ENCODE measurements at places on chromosomes 12 and 14. TPM values are rescaled to one million over a fixed set of nuclear protein-coding genes. Genes with fewer than 3 reads are reported as not detected.

Gene ADCY4
- total RNA-seq = 10.5 TPM

DNA sequence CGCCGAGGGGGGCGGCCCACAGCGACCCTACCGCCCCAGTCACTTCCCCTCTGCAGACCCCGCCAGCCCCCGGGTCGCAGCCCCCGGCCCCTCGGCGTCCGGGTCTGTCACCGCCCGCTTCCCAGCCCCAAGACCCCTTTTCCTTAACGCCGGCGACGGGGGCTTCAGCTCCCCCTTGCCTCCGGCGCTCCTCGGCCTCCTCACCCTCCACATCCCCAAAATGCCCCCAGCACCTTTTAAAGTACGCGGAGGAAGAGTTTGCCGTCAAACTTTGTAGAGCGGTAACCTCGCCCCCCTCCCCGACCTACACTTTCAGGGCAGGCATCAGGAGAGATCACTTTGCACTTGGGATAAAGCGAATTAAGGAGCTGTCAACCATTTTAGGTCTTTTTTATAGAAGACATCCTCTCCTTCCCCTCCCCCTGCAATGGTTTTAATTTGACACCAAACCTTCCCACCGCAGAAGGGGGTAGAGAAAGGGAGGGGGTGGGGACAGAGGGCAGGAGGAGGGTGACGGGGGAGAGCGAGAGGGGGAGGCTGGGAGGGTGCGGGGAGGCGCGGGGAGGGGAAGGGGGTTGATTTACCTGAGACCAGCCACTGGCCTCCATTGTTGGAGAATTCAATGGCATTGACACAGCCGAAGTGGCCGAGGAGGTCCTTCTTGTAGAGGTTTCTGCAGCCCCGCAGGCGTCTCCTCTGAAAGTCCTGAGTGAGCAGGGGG, 578 bp downstream of the DCAF5 start:
- peak; percentile 20 for ATAC-seq

DNA sequence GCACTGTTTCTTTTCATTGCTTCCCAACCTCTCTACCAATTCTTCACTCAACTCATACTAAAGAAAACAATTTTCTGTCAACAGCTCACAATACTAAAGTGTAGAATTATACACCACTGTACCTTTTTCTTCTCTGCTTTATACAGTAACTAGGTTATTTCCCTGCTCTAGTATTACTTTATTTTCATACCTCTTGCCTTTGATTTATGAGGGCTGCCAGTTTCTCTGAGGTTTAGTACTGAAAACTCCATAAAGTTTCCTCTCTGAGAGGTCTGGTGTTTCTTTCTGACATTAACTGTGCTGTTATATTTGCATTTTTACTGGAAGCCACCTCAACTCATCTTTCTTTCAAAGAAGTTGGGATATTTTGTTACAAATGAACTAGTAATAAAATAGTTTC, 63.0 kb upstream of the GRIP1 start:
- ATAC-seq = no peak

Gene SMCO2
- 0.41 TPM for total RNA-seq

Gene JKAMP
- 25.4 TPM for total RNA-seq

Gene TPPP2
- total RNA-seq = not detected

DNA sequence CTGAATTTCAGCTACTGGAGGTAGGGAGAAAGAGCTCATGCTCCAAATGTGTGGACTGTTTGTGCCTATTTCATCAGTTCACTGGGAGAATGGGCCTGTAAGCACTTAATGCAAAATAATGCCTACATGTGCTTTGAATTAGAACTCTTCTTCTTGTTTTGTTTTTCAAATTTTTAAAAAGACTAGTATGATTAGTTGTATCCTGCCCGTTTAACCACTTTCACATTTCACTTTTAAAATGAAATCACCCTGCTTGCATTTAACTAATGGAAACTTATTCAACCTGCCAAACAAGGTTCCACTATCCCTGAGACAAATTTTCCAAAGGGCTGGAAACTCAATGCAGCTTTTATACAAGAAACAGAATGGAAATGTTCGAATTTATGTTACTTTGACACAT, 79.7 kb downstream of the SAMD4A start:
- peak; percentile 52 for ATAC-seq

GRCh38 chr12:130953771-130954543, at the start of gene ADGRD1:
Gene ADGRD1 (plus strand): TSS chr12:130953907. CDS start chr12:130954466, 559 bp downstream.
- ATAC-seq = no peak

DNA sequence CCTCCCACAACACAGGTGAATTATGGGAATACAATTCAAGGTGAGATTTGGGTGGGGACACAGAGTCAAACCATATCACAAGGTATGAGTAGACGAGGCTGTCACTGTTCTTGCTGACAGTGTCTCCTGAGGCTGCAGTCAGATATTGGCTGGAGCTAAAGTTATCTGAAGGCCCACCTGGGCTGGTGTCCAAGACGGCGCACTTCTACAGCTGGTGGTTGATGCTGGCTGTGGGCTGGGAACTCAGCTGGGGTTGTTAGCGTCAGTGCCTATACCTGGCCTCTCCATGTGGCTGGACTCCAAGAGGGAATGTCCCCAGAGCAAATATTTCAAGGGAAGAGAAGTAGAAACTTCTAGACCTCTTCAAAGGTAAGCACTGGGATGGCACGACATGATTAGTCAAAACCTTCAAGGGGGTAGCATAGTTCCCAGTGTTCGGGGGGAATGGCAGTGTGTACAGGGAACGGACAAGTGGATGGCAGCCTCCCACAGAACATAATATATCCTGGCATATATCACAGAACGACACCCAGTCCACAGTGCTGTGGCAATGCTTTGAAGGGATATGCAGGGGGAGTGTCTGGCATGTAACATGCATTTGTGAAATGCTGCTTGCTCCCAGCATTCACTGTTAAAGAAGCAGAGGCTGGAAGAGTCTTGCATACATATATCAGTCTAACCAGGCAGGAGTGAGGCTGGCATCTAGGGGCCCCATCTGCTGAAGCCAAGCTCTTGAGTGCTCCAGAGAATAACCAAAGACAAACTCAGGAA, 126.7 kb upstream of the RFLNA start:
- no peak for ATAC-seq

DNA sequence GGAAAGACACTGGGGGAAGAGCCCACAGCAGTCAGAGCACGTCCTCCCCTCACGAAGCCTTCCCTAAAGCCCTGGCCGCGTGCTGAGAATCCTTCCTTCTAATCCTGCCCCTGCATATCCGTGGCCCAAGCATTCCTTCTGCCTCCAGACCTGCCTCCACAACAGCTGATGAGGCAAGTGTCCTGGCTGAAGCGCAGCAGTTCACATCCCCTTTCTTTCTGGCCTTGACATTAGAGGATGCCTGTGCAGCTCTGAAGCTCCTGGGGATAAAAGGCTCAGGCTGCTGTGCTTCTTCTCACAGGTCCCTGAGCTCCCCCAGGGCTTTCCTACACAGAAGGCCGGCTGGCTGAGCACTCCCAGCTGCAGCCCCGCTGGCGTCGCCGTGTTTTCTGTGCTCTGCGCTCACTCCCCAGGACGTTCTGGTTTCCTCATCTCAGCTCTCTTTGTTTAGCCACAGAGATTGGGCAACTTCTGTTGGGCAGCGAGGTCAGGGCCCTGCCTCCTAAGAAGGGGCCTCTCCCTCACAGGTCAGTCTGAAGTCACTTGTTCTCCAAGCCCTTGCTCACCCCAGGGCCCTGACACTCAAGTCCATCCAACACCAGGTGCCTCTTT, 45.8 kb downstream of the NINJ2 start:
- ATAC-seq = no peak

Measured in activated T-helper 17 cell treated with anti-CD3 and anti-CD28 coated beads, Interleukin-2, amount 50 U/mL, for 72 hours (primary cell).